ENCODE measurements at places on chromosomes 12 and 14.

GRCh38 chr12:113050795-113051194 lies 5.7 kb upstream of the DTX1 start:
- no peak for DNase-seq

GRCh38 chr14:98960617-98961013 lies 311.4 kb downstream of the BCL11B start:
- no peak for DNase-seq

- DNase-seq, result no peak
Observed at GRCh38 chr14:35285168-35286002, 6.8 kb upstream of the PSMA6 start.

GRCh38 chr12:5977556-5977955 lies 32.5 kb upstream of the ANO2 start:
- no peak for DNase-seq

All from ascending aorta (tissue), 2 donors.